ENCODE measurements at places on chromosomes 2 and 18.

GRCh38 chr18:54647176-54647575 is 56.1 kb downstream of the DYNAP start:
- peak; percentile 32 for DNase-seq

GRCh38 chr2:209845666-209846065 is 74.0 kb downstream of the UNC80 start:
- no peak for DNase-seq

GRCh38 chr18:3346487-3346886 is 84.6 kb downstream of the MYL12B start:
- no peak for DNase-seq

DNA sequence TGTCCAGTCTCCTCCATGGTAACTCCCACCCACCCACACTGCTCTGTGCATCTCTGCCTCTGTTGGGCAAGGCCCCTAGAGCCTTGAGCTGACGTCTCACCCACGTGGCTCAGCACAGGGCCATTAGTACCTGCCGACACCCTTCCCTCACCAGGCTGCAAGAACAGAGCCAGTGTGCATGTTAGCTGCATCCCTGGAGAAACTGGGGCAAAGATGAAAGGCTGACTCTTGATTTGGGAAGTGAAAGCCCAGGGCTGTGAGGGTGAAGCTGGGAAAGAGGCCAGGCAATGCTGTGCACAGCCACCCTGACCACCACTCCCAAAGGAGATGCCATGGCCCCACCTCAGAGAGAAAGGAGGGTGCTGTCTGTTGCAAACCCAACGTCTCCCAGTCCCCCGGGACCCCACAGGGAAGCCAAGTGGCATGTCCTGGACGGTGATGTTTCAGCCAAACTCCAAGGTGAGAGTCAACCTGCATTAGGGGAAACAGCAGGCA is 20.0 kb upstream of the HPCAL1 start:
- DNase-seq = no peak

DNA sequence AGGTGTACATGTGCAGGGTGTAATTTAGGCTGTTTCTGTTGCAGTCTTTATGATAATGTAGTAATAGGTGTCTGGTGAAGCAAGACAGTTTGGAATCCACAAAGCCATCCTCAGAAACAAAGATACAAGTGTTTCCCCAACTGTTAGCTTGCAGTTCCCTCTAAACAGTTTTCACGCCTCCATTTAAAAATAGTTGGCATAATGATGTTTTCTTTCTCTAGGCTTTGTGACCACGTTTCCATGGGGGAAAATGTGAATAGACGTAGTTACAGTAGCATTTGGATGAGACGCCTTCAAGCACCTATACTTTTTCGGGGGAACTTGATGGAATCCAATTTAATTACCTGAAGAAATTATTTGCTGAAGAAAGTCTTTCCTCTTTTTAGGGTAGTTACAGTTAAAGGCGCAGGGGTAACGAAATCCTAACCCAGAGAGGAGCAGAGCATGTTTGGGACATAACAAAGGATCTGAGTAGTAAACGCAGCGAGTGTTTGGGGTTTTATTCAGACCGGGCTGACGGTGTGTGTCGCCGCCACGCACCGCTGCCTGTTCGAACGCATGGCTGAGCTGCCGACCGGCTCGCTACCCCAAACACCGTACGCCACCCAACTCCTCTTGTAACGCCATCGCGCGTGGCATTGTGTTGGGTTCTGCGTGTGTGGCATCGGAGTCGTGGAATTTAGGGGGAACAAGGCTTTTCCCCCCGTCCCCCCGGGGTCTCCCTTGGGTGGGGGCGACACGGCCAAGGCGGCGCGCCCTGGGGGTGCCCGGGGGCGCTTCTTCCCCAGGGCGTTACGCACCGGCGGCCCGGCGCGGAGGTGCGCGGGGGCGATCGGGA is 681 bp upstream of the NRP2 start:
- no peak for DNase-seq

- DNase-seq = no peak
Measured at GRCh38 chr2:99338029-99338585, 918 bp downstream of the EIF5B start.

DNA sequence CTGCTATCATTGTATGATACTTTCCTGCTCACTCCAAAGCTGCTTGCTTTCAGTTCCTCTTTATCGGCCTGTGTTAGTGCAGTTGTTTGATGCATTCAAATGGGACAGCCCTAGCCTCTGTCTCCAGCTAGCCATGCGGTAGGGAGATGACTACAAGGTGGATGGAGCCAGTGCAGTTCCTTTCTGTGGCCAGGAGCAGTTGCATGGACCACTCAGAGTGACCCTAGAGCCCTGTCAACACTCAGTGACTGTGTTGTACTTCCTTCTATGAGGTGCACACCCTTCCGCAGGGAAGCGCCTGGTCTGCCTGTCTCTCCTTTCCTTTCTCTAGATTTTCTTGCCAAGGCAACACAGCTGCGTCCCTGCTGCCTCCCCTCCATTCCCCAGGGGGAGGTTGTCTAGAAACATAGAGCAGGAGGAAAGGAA is 33.8 kb downstream of the KCNS3 start:
- DNase-seq = no peak

- DNase-seq = no peak
Measured at GRCh38 chr2:46848447-46848846, 67.2 kb downstream of the MCFD2 start.

DNA sequence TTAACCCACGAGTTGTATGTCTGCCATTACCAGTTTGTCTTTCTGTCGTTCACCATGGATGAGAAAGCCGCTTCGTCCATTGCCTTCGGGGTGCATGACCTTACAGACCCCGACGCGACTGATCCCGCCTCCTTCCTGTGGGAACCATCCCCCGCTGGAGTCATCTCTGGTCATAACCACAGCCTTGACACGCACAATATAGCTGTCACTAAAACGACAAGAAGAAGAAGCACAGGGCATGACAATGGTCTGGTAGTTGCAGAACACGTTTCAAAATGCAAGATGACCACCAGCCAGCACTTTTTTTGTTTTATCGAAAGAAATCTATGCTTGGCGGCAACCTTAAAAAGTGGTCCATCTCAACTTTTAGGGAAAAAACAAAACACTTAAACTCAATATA is 87.7 kb downstream of the SPRED2 start:
- no peak for DNase-seq

DNA sequence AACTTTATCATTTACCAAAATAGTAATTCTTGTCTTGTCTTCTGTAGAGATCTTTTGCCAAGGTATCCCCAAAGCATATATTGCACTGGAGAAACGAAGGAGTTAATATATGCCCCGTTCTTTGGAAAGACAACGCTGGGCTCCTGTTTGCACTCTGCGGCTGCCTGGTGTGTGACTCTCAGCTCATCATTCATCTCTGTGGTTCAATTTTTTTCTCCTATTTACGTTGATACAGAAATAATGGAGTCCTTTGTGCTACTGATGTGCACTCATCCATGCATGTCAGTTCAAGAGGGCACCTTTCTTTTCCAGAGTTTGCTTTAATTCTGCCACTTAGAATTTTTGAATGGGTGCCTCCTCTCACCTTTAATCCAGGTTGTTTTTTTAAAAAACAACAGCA is 655.5 kb downstream of the DCDC2C start:
- no peak for DNase-seq

DNA sequence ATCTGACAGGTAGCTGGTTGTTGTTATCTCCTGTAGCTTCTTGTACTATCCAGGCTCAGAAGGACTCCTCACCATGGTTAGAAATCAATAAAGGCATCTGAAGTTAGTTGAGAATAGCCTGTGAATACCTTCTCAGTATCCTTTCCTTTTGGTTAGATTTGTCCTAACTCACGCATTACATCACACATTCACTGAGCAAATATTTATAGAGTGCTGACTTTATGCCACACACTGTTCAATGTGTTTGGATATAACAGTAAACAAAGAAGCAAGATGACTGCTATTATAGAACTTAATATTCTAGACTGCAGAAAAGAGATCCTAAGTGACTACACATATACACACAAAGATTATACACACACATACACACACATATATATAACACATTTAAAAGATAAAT is 889.9 kb upstream of the CHAC2 start:
- no peak for DNase-seq

- no peak for DNase-seq
Measured at GRCh38 chr2:26838121-26838906, 9.6 kb upstream of the DPYSL5 start.

GRCh38 chr18:74818516-74819175 is 221.0 kb downstream of the ZNF407 start:
- no peak for DNase-seq

DNA sequence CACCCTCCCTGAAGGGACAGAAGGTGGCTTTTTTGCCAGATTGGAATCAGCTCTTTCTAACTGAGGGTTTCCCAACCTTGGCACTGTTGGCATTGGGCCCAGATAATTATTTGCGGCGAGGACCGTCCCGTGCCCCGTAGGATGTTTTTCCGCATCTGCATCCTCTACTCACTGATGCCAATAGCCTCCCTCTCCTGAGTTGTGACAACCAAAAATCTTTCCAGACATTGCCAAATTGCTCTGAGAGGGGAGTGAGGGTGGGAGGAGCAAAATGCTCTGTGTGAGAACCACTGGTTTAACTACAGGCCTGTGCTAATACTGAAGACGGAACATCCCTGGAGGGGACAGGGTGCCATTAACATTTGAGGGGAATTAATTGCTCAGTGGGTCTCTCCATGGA is 33.6 kb upstream of the GLI2 start:
- no peak for DNase-seq

- DNase-seq = no peak
Measured at GRCh38 chr2:128549094-128549493, 230.4 kb upstream of the HS6ST1 start.

DNA sequence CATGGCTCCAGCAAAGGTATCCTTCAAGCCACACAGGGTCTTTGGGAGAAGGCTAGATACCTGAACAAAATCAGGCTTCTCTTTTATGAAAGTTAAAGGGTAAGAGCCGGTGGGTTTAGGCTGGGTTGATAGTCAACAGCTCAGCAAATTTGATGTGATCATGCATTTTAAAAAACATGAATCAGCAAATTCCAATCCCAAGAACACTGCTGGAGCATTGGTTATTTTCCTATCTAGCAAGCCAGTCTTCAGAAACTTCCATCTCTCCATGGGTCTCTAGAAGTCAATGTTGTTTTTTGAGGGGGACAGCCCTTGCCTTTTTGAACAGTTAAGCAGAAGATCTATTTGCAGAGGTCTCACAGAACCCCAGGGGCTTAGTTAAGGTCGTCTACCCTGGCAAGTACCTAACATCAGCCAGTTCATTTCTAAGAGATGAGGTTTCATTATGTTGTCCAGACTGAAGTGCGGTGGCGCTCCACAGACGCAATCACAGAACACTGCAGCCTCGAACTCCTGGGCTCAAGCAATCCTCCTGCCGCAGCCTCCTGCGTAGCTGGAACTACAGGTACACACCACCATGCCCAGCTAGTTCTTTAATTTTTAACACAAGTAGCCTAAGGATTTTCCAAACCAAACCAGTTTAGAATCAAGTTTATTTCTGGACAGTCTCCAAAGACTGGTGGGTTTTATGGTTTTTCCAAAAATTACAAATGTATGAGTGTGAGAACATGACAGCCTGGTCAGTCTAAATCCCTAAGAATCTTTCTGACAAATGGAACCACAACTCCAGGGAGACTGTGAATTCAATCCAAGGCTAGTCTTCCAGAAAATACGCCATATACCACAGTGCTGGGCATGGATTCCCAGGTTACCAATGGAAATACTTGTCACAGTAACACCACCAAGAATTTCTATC is 4.1 kb upstream of the ZCCHC2 start:
- DNase-seq = peak; percentile 22

DNA sequence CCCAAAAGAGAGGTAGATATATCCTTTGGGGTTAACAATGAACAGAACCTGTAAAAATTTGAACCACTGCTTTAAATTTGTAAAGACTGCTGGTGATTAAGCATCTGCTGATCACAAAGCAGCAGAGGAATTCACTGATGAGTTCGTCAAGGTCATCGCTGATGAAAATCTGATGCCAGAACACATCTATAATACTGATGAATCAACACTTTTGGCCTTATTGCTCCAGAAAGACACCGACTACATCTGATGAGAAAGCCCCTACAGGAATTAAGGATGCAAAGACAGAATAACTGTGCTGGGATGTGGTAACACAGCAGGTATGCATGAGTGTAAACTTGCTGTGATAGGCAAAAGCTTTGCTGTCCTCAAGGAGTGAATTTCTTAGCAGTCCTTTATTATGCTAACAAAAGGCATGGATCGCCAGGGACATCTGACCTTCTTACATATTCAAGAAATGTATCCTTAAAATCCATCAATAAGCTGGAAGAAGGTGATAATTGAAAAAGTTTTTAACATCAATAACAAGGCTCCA is 30.5 kb upstream of the SGPP2 start:
- DNase-seq = no peak

GRCh38 chr2:37918742-37919186 is 6.3 kb upstream of the RMDN2 start:
- DNase-seq = peak; percentile 24

DNA sequence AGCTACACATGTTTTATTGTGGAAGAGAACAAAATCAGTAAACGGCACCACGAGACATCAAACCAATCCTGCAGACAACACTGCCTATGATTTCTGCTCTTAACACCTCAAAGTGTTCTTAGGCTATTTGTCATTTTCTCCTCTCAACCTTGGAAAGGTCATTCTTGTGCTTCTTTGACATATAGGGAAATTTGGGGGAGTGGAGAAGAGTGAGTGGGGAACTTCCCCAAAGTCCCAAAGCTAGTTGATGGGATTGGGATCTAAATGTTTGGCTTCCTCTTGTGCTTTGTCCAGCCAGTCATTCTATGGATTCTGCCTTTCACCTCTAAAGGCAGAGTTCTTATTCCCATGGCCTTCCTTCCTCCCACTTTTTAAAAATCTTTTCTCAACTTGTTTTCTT is 5.8 kb upstream of the MRO start:
- DNase-seq = no peak

- no peak for DNase-seq
Measured at GRCh38 chr2:229474125-229474524, 203.0 kb upstream of the PID1 start.

DNA sequence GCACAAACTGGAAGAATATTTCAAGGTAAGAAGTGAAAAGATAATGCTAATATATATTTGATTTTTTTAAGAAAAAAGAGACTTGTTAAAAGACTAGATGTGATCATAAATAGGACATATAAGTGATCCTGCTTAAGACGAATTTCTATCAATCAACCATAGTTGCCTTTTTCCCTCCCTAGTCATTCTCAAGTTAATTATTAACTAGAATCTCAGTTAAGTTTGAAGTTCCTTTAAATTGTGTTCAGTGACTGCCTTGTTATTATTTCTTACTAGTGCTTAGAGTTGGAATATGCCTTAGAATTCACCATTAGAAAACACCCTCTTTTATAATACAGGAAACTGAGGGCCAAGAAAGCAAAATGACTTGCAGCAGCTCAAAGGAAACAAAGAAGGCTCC is 141.5 kb upstream of the SP5 start:
- DNase-seq = no peak

DNA sequence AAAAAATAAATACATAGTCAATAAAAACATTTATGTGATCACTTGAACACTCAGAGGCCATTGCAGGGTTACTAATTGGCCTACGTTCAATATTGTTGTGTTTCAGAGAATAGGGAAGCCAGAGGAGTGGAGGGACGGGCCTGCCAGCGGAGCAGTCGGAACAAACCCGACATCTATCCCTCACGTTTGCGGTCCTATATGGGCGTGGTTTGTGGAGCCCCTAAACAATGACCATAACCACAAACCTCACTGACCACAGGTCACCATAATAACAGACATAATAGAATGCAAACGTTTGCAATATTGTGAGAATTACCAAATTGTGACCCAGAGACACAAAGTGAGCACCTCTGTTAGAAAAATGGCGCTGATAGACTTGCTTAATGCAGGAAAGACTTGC is 19.5 kb upstream of the ZNF516 start:
- no peak for DNase-seq
